ENCODE measurements at places on chromosomes 1 and 21.

GRCh38 chr1:68464891-68465290 is 15.1 kb upstream of the RPE65 start:
- no peak for DNase-seq

GRCh38 chr1:157652859-157653493 is 47.6 kb downstream of the FCRL3 start:
- DNase-seq: no peak

GRCh38 chr1:81802707-81803430 is 2.1 kb downstream of the ADGRL2 start:
- no peak for DNase-seq

DNA sequence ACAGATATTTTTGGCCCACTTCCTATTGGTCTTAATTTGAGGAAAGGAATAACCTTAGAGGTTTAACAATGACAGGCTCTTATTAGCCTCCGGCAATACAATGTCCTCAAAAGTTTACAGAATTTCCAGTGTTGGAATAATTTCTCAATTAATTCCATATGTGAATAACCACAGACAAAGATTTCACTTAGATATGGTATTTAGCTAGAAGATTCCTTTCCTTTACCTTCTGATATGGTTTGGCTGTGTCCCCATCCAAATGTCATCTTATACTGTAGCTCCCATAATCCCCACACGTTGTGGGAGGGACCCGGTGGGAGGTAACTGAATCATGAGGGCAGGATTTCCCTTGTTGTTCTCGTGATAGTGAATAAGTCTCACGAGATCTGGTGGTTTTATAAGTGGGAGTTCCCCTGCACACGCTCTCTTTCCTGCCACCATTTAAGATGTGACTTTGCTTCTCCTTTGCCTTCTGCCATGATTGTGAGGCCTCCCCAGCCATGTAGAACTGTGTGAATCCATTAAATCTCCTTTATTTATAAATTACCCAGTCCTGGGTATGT is 54.9 kb upstream of the RGS7 start:
- no peak for DNase-seq

GRCh38 chr1:36479505-36480051 is 3.1 kb downstream of the CSF3R start:
- no peak for DNase-seq

DNA sequence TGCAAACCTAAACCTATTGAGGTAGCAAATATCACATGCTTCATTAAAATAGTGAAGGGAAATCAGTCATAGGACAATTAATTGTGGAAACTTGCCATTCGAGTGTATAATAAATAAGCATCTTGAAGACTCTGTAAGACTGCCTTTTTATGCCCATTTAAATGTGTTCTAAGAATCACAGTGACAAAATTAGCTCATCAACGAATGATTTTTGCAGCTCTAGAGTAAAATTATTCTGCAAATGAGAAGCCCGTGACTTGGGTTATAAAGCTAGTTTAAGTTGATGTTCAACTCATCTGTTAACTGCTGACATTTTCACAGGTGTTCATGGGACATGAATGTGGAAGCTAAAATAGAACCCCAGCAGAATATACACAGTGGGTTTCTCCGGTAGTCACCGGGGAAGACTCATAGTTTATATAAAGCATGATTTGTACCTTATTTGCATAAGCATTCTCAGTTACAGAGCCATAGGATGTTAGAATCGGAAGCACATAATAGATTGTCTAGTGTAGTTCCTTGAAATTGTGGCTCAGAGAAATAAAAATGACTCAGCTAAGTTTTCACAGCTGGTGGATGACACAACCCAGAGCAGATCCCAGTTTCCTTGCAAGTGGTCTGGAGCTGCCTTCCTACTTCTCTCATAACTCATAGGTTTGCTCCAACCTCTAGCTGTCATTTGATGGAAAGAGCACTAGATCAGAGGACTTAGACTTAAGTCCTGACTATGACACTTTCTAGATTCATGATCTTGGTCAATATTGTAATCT is 107.3 kb downstream of the UCHL5 start:
- no peak for DNase-seq
